ENCODE measurements at places on chromosomes 4 and X.

- no peak for DNase-seq
These were observed 39.7 kb upstream of the SHOX start for GRCh38 chrX:590693-591404.

DNA sequence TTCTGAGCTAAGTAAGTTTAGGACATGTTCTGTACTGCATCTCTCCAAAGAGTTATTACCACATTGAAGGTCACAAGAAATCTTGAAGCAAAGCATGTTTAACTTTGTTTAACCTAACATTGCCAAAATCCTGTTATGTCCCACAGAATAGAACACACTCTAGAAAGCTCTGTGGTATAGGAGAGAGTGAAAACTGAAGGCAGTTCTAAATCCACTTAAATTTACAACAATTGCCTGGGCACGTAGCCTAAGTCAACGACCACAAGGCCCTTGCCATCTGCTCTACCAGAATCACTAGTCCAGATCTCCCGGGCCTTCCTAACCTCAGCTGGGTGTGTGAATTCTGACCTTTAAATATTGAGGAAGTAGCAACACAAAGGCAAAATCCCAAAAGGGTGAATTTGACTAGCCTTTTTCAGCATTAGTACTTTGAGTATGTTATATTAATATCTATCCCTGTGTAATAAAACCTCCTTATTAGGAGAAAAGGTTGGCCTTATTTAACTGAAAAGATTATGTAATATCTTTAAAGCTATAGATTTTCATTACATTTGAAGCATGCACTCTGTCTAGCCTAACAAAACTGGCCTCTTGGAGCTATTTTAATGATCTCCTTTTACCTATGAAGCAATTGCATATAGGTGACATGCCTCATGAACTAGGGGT, 4.5 kb upstream of the MAML3 start:
- DNase-seq: no peak

- DNase-seq: no peak
These were observed 88.2 kb downstream of the AWAT2 start for GRCh38 chrX:69961365-69962072.

DNA sequence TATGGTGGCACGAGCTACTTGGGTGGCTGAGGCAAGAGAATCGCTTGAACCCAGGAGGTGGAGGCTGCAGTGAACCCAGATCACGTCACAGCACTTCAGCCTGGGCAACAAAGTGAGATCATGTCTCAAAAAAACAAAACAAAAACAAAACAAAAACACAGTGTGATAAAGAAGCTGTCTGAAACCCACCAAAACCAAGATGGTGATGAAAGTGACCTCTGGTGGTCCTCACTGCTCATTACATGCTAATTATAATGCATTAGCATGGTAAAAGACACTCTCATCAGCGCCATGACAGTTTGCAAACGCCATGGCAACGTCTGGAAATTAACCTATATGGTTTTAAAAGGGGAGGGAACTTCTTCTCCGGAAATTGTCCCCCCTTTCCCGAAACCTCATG, 29.4 kb upstream of the OPHN1 start:
- peak; percentile 48 for DNase-seq

DNA sequence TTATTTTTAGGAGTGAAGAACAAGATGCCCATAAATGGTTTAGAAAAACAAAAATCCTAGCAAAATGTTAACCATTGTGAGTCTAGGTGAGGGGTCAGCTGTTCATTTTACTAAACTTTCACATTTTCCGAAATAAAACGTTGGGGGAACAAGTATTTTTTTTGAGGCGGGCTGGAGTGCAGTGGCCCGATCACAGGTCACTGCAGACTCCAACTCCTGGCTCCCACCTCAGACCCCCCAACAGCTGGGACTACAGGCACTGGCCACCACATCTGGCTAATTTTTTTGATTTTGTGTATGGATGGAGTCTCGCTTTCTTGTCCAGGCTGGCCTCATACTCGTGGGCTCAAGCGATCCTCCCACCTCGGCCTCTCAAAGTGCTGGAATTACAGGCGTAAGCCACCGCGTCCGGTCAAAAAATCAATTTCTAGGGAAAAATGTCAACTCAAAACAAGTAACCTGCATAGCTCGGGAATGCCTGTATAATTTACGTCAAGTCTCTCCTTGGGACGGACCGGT, 742 bp upstream of the TAF1 start:
- DNase-seq: no peak

DNA sequence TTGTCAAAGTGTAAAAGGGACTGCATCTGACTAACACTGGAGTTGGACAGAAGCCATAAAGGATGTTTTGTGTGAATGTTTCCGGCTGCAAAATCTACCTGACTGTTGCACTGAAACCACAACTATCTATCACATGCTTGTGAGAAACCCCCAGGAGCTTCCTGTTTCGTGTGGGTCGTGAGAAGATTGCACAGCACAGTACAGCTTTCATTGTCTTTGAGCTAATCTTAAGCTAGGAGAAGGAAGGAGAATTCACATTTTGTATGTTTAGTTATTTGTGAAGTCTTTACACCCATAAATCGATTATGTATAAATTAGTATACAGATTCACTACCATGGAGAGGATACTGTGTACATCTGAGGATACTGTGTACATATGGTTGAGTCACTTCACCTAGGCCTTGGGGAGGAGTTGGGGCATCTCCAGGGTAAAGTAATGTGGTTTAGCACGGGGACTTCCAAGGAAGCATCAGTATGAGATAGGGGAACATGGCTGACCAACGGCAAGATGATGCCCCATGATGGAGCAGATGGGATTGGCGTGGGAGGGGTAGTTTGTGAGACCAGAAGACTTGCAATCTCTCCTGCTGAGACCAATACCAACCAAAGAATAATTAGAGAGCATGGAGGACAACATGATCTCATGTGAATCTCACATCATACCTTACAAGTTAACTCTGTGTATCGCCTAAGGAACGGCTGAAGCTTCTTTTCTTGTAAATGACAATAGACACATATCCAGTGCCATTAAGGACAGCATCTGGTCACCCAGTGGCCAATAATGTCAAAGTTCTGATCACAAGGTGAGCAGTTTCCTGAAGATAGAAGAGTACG, 43.1 kb upstream of the FAM9C start:
- peak; percentile 81 for DNase-seq

DNA sequence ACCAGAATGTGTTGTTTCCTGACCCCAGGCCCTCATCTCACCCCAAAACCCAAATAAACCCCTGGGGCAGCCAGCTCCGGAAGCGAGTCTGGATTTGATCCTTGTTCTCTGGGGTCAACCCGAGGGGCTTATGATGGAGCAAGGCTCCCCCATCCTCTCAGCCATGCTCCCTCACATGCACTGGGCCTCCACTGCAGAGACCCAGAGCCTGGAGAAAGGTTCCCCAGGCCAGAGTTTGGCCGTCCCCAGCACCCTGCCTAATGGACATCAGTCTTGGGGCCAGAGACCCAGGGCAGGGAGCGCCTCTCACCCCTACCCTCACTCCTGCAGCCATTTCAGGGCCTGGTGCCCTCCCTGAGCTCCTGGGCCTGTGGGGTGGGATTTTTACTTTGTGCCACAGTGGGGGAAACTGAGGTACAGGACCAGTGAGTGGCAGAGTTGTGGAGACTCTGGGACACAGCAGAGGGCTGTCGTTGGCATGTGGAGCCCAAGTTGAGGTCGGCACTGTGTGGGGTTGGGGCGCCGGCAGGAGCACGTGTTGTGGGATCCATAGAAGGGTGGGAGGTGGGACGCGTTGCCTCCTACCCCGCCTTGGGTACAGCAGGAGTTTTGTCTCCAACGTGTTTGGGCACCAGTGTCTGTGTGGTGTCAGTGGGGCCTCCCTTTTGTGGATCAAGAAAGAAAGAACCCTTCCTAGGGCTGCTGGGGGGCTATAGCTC, 3.6 kb downstream of the FGFR3 start:
- no peak for DNase-seq

DNA sequence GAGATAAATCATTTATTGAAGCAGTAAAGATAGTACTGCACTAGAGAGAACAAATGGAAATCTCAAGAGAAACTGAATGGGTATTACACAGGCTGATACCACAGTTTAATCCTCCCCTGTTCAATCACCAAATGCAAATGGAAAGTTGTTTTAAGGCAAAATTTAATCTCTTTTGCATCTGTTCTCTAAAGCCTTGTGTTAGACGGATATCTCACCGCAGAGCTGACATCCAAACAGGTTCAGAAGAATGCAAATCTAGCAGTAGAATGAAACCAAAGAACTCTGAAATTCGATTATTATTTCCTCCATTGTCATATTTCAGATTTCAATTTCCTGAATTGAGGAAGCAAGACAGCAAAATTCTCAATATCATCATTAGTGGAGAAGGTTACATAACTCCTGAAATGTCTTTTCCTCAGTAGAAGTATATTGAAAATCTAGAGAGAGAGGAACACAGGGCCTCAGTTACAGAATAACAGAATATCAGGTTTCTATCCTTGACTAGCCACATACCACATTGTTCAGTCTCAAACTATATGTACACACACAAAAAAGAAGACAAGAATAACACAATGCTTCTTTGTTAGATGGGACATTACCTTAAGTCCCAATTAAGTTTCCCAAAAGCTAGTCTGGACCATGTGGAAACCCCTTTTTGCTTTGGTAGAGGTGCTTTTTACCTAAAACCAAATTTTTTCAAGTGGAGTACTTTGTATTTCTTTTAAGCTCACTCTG, 94.1 kb upstream of the BANK1 start:
- no peak for DNase-seq

DNA sequence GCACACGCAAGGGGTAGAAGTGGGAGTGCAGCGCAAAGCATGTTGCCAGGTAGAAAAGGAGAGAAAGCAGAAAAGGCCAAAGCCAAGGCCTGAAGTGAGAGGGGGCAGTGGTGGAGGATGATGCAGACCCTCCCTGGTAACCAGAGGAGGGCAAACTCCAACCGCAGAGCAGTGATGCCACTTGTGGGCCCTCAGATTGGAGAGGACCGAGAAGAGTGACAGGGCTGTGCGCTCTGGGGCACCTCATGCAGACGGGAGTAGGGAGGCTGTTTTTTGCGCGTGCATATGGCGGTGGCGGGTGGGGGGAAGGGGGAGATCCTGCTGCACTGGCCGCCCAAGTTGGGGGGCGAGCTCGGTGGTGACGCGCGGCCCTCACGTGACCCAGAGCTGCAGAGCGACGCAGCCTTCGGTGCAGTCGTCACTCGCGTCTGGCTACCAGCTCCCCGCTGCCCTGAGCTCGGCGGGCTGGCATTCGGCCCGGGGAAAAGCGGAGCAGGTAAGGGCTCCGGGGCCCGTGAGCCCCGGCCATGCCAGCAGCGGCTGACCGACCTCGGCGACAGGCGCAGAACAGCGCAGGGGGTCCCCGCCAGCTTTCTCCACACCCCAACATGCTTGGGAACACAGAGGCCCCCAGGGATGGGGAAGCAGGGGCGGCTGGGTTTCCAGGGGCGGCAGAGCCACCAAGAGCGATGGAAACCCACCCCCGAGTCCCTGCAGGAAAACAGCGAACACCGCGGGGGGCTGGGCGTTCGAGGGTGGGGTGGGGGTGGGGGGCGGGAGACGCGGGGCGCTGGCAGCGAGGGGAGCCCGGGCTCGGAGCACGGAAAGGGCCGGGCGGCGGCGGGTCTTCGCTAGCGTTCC, at the start of gene BEX3:
Gene BEX3 (plus strand): TSS at position 421 of the 861 bp plus-strand sequence. CDS start 984 bp downstream, outside the sequence.
- DNase-seq: no peak

DNA sequence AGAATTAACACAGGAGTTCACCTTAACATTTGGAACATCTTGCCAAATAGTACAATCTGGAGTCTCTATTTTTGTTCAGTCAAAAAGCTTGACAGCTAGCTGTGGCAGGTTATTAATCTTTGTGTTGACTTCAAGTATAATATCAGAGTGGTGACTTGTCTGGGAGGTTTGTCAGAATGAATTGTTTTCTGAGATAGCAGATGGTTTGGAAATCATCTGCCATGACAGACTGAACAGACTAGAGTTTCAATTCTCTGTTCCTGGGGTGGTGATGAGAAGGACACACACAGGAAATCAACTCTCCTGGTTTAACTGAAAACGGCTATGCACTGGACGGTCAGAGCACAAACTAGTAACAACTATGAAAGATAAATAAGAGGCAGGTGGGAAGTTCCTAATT, 203.3 kb upstream of the EMCN start:
- no peak for DNase-seq

- peak; percentile 84 for DNase-seq
These were observed 59.3 kb downstream of the AREG start for GRCh38 chr4:74504212-74504611.

DNA sequence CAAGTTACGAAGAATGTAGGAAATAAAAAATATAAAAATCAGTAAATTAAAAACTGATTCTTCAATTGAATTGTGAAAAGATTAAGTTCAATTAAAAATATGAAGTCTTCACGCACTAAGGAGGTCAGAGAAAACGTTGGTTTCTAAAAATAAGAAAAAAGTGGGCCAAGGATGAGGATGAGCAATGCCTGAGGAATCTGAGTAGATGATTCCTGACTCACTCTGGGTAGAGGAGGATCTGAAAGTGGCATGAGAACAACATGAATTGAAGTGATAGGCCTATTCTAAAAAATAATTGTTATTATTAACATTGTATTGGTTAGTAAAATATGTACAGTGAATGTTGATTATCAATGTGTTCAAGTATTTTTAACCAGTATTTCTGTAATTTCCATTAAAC, 444.2 kb downstream of the GRIA2 start:
- DNase-seq: no peak

DNA sequence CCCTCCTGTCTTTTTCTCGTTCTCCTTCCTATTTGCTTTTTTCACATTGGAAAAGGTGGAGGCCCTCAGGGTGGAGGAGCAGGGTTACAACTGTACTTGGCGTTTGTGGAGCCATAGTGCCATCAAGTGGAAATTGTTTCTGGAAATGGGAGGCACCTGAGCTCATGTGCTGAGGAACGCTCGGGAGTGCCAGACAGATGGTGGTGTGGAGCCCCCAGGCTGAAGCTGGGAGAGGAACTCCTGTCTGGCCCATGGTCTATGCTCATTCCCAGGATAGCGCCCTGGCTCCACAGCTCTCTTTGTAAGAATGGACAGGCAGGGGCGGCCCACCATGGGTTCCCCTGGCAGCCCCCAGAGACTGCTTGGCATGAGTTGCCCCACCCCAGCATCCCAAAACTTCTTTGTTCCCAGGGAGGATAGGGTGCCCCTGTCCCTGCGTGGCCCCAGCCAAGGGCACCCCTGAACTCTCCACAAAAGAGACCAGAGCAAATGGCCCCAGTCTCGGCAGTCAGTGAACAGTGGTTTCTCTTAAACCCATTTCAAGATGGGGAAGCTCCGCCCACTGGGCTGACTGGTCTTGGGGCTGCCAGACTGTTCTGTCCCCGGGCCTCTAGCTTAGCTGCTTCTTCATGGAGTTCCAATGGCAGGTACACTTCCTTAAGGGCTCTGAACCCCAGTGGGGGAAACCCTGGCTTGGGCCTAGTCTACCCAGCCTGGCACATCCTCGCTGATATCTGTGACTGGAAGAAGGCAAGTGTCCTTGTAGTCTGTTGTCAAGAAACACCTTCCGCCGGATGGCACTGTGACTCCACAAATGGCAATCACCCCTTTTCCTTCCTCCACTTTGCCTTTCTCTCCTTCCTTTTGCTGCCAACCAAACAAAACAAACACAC, 70.1 kb downstream of the NBDY start:
- DNase-seq: no peak

- DNase-seq: no peak
These were observed 63.8 kb downstream of the PTPN13 start for GRCh38 chr4:86657910-86658309.

- DNase-seq: peak; percentile 59
These were observed 10.2 kb downstream of the HNRNPH2 start for GRCh38 chrX:101417981-101418841.
